ENCODE measurements at places on chromosomes 13 and 19.

- no peak for DNase-seq
Observed at GRCh38 chr19:13339869-13340268, 166.4 kb downstream of the CACNA1A start.

DNA sequence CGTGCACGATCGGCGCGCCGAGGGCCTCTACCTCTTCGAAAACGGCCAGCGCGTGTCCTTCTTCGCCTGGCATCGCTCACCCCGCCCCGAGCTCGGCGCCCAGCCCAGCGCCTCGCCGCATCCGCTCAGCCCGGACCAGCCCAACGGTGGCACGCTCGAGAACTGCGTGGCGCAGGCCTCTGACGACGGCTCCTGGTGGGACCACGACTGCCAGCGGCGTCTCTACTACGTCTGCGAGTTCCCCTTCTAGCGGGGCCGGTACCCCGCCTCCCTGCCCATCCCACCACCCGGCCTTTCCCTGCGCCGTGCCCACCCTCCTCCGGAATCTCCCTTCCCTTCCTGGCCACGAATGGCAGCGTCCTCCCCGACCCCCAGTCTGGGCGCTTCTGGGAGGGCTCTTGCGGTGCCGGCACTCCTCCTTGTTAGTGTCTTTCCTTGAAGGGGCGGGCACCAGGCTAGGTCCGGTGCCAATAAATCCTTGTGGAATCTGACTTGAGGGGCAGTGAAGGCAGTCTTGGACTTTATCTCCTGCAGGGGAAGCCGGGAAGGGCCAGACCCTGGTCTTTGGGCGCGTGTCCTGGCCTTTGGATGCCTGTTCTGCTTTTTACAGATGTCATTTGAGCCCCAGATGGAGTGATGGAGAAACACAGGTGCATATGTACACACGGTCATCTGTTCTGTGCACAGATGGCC is 2.2 kb downstream of the CLEC11A start:
- DNase-seq, result no peak

GRCh38 chr13:90500569-90500968 is 846.9 kb upstream of the MIR17HG start:
- no peak for DNase-seq

DNA sequence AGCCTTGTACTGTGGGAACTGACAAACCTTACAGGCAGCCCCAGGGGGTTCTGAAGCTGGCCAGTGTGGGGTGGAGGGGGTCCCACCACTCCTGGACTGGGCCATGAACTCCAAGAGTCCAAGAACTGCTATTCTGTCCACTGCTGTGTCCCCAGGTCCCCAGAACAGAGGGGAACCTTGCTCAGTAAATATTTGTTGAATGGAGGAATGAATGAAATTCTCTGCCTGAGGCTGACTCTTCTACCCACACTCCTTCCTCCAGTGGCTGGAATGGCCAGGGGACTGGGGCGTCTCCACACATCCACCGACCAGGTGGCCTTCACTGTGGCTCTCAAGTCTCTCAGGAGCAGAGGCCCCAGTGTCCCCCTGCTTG is 11.6 kb downstream of the WIZ start:
- no peak for DNase-seq

DNA sequence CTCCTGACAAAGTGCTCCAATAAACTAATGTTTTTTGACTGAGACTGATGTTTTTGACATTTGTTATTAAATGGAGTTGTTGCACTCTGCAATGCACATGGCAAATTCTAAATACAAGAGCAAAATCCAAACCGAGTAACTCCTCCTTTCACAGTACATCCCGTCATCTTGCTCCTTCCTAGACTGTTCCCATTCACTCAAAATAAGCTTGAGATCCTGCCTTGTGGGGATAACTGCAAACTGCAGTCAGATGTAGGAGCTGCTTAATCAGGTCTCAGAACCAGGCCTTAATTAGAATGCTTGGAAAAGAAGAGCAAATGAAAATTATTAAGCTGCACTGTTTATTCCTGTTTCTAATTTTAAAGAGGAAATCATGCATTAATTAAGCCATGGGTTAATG is 134.8 kb upstream of the SPRY2 start:
- DNase-seq, result no peak

DNA sequence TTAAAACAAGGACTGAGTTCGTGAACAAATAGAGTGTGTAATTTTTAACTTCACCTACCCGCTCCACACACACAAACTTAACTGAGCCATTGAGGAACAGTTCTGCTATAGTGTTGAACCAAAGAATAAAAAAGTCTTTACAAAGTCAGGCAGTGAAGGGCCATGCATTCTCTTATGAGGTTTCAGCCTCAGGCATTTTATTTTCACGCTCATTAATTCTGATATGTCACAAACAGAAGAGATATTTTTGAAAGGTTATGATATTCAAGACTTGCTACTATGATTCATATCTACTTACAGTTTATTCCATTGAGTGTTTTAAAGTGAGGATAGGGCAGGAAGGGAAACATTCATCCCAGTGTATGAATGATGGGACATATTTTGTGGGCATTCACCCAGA is 282.2 kb downstream of the SLITRK5 start:
- DNase-seq, result no peak

- DNase-seq, result no peak
Observed at GRCh38 chr13:21060338-21061028, 903 bp downstream of the LATS2 start.

DNA sequence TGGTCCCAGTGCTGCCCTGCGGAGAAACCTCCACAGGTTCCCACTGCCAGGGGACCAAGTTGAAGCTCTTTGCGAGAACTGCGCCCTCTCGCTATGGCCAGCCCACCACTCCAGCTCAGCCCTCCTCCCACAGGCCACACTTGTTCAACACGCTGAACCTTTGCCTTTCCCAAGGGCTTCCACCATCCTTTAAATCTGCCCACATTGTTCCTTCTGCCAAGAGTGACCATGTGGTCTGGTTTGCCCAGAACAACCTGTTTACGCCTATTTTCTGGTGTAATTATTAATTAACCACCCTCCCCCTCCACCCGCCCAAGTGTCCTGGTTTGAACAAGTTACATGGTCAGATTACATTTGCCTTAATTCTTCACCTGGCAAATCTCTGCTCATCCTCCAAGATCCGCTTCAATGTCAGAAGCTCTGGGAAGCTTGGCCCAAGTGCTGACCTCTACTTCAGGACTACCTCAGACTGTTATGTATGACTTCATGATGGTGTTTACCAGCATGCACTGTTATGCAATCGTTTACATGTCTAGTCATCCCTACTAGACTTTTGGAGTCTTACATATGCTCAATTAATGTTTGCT is 12.0 kb upstream of the USP12 start:
- DNase-seq, result no peak

DNA sequence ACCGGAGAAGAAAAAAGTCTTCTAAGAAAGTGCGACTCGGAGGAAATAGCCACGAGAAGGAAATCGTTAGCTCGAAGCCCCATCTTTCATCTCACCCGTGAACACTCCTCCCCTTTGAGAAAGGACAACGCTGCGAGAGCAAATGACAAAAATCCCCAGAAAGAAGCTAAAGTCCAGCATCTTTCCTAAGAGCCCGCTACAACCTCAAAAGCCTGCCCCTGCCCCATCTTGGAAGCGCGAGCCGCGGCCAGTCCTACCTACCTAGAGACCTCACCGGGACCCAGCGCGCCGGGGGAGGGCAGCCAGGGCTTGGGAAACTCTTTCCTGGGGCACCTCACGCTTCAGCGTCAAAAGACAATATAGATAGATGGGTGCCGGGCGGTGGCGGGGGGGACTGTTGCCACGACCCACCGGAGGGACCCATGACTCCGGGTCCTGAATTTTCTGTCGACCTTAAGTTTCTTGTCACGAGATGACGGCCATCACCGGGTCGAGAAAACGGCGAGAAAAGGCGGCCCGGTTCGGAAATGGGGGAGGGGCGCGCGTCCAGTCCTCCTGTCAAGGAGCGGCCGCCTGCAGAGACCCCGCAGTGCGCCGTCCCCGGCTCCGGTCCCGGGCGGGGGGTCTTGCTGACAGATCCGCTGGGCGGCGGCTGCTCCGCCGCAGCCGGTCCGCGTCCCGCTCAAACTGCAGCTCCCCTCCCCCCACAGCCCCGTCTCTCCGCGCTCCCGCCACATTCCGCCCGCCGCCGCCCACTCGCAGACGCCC is 65.9 kb downstream of the KCNRG start:
- peak; percentile 27 for DNase-seq
